ENCODE measurements at places on chromosomes 11 and 22.

DNA sequence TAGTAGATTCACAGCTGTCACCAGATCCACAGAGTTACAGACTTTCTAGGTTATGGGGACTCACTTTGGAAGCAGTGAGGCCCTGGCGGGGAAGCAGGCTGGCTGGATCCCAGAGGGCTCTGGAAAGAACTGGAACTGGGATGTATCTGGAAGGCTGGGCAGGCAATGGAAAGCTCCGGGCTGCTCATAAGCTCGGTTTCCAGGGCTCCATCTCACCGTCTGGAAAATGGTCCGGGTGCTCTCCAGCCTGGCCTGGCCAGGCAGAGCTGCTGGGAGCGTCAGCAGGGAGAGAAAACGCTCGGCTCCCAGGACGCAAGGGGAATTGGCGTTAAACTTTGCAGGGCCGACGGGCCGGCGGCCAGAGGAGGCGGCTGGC is 335 bp upstream of the SEZ6L start:
- H3K4me3 ChIP-seq = no peak overlapping the region
- DNase-seq = no peak
- H3K36me3 ChIP-seq = no peaks in the 10 kb centered on the region
- peaks cover 32% of the 10 kb centered on the region for H3K27me3 ChIP-seq
- H3K4me1 ChIP-seq = no peaks in the 10 kb centered on the region

DNA sequence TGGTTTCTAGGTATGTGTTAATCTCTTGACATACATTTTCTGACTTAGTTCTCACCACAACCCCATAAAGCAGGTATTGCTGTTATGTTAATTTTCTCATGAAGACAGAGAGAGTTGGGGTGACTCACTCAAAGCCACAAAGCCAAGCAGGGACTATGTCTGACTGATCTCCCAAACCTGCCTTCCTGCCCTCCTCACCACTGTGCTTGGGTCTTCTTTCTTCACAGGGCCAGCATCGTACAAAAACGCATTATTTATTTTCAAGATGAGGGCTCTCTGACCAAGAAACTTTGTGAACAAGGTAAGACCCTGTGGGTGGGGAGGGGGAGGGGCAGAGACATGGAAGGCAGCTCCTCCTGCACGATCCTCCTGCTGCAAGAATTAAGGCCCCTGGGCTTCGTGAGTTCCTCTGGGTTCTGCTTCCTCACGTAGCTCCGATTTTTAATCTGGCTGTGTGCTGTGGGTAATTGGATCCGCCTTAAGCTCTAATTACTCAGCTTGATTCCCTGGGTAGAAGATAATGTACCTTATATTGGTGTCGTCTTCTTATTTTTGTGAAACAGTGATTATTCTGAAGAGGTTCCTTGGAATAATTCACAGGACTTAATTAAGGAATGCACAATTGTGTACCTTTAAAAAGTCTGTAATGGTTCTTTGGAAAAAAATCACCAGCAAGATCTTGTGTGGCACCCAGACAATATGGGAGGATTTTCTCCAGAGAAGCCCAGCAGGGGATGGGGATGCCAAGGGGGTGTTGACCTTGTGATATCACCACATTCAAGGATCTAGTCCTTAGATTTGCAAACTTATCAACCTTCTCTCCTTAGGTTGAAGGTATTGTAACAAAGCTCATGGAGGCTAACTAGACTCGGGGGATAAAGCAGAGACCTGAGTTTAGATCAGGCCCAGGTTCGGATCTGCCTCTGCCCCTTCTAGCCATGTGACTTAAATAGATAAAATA is 112.9 kb downstream of the SPON1 start:
- DNase-seq = no peak
- H3K36me3 ChIP-seq = no peaks in the 10 kb centered on the region
- no peaks in the 10 kb centered on the region for H3K4me1 ChIP-seq
- H3K27me3 ChIP-seq = peaks cover 14% of the 10 kb centered on the region
- no peak overlapping the region for H3K4me3 ChIP-seq

- peak; percentile 19 for DNase-seq
- peaks cover 39% of the 10 kb centered on the region for H3K27me3 ChIP-seq
- H3K4me3 ChIP-seq = no peak overlapping the region
- peaks cover 12% of the 10 kb centered on the region for H3K4me1 ChIP-seq
Observed at GRCh38 chr22:44351685-44352377, 39.1 kb upstream of the SHISAL1 start.

DNA sequence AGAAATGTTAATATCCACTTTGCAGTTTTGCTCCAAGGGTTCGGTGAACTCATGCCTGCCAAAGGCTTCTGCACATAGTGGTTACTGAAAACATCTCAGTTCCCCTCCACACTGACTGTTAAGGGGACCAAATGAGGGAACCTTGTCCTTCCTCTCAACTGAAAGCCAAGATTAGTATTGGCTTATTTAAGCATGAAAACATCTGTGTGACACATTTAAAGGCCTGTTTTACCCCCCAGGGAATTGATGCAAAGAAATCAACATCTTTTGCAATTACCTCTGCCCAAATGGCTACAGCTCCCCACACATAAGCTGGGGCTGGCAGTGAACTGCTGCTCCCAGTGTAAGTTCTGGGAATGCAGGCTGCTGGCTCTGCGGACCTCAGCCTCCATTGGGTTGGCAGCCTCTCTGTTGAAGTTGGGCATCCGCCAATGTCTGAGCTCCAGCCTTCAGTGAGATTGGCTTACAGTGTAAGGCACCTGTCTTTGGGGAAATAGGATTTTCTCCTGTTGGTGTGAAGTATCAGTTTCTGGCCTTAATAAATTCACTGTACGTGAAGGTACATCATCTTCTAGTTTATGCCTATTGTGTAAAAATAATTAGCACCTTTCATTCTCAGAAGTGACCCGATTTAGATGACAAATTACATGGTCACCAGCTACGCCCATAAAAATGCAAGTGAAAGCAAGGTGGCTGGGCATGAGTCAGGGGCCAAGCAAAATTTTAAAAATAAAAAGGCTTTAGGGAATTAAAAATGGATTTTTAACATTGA is 213.4 kb upstream of the SYN3 start:
- no peak overlapping the region for H3K4me3 ChIP-seq
- H3K27ac ChIP-seq = no peak overlapping the region
- DNase-seq = no peak
- no peaks in the 10 kb centered on the region for H3K4me1 ChIP-seq
- H3K36me3 ChIP-seq = no peaks in the 10 kb centered on the region

DNA sequence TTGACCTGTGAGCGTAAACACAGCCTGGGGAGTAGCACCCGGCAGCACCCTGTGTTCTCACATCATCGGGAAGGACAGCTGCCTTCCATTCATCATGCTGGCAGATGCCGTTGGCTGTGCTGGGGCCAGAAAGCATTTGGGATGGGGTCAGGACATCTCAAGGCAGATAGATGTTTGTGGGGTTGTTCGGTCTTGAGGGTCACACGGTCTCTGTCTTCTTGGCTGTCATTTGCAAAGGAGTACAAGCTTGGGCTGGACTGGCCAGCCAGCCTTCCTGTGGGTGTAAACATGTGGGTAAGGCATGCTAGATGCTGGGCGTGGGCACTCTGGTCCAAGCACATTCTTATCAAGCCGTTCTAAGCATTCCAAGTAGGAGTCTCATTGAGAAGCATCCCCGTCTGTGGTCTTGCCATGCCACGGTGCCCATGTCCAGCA is 81.4 kb downstream of the TBC1D22A start:
- peaks cover 49% of the 10 kb centered on the region for H3K4me1 ChIP-seq
- H3K36me3 ChIP-seq = peaks cover 2% of the 10 kb centered on the region
- H3K27me3 ChIP-seq = no peaks in the 10 kb centered on the region
- no peak overlapping the region for H3K27ac ChIP-seq
- no peak overlapping the region for H3K4me3 ChIP-seq

GRCh38 chr11:3767536-3767935 is 29.8 kb downstream of the NUP98 start:
- no peaks in the 10 kb centered on the region for H3K4me1 ChIP-seq
- peaks cover 30% of the 10 kb centered on the region for H3K36me3 ChIP-seq
- no peak overlapping the region for H3K27ac ChIP-seq

- no peak overlapping the region for H3K27ac ChIP-seq
- no peak overlapping the region for H3K4me3 ChIP-seq
- H3K4me1 ChIP-seq = peaks cover 22% of the 10 kb centered on the region
Observed at GRCh38 chr11:119614222-119615002, 114.6 kb downstream of the NECTIN1 start.

GRCh38 chr11:92376146-92376599 is 151.6 kb downstream of the FAT3 start:
- H3K36me3 ChIP-seq = no peaks in the 10 kb centered on the region
- peaks cover 5% of the 10 kb centered on the region for H3K4me1 ChIP-seq
- no peaks in the 10 kb centered on the region for H3K27me3 ChIP-seq
- H3K27ac ChIP-seq = no peak overlapping the region

DNA sequence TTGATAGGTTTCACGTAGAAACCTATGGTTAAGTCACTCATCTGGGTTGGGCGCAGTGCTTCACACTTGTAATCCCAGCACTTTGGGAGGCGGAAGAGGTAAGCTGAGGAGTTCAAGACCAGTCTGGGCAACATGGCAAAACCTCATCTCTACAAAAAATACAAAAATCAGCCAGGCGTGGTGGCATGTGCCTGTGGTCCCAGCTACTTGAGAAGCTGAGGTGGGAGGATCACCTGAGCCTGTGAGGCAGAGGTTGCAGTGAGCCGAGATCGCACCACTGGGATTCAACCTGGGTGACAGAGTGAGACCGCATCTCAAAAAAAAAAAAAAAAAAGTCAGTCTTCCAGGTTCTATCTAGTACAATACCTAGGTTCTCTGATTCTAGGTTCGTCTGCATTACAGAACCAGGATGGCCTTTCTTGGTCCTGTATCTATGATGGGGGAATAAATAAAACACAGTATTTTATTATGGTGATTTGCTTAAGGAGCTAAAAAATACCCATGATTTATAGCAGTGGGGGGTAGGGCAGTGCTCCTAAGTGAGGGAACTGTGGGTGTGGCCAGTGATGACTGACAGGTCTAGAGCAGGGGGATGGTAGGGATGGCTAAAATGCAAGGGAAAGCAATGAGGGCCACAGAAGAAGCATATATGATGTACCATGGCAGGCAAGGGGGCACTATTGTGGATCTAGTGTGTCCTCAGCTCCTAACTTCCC is 65.5 kb upstream of the NUP160 start:
- H3K27me3 ChIP-seq = no peaks in the 10 kb centered on the region
- H3K4me3 ChIP-seq = no peak overlapping the region
- H3K27ac ChIP-seq = no peak overlapping the region
- no peak for DNase-seq

- peaks cover 23% of the 10 kb centered on the region for H3K4me1 ChIP-seq
- no peak for DNase-seq
- H3K27ac ChIP-seq = no peak overlapping the region
- H3K27me3 ChIP-seq = peaks cover 6% of the 10 kb centered on the region
- H3K36me3 ChIP-seq = no peaks in the 10 kb centered on the region
Observed at GRCh38 chr11:119373921-119374631, 7.4 kb downstream of the USP2 start.

- peak overlapping the region; percentile 36 for H3K27ac ChIP-seq
- H3K4me1 ChIP-seq = peaks cover 17% of the 10 kb centered on the region
- DNase-seq = no peak
Observed at GRCh38 chr22:43150731-43151206, 590 bp upstream of the TSPO start.

DNA sequence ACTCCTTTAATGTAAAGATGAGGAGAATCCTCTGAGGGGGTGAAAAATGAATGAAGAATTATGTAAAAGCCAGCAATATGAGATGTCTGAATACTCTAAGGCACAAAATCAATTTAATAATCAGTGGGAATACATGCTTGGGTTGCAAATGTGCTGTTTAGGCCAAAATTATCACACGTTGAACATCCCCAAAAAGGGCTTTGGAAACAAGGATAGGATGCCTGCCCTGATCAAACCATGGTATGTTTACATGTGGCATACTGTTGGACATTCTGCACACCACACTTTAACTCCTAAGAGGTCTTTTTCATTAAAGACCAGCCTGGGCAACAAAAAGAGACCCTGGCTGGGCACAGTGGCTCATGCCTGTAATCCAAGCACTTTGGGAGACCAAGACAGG is 26.3 kb downstream of the F2 start:
- no peak overlapping the region for H3K27ac ChIP-seq
- no peak for DNase-seq
- H3K4me3 ChIP-seq = no peak overlapping the region
- H3K36me3 ChIP-seq = peaks cover 56% of the 10 kb centered on the region
- H3K27me3 ChIP-seq = no peaks in the 10 kb centered on the region
- no peaks in the 10 kb centered on the region for H3K4me1 ChIP-seq

DNA sequence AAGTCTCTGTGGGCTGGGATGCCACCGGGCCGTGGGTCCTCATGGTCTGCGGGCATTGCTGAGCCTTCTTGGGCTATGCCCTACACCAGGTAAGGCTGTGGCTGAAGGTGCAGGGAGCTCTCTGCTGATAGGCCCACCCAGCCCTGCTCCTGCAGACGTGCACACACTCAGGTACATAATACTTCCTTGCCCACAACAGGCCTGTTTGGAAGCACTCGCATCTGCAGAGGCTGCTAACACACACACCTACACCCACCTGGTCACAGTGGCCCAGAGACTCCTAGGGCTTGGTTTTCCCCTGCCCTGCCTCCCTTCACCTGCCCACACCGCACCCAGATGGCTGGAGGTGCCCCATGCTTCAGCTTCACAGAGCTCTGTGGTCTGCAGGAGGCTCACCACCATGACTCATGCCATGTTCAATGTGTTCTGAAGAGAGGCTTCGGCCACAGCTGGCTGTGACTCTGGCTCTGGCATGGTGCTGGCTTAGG is 72.8 kb upstream of the KCNQ1OT1 start:
- no peak overlapping the region for H3K27ac ChIP-seq
- no peak overlapping the region for H3K4me3 ChIP-seq
- H3K36me3 ChIP-seq = no peaks in the 10 kb centered on the region
- DNase-seq = no peak

DNA sequence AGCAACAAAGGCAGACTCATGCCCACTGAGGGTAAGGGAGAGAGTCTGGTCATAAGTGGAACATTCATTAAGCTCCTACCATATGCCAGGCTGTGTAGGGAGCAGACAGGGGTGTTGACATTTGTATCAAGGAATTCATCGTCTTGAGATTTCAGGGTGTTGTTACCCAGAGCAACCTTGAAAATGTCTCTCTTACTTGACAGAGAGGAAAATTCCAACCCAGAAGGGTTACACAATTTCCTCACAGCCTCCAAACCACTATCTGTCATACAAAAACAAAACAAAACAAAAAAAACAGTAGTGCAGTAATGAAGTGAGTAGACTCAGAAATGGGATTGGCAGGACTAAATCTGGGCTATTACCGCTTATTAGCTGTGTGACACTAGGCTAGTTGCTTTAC is 113.2 kb downstream of the MIAT start:
- no peaks in the 10 kb centered on the region for H3K4me1 ChIP-seq
- no peak overlapping the region for H3K4me3 ChIP-seq
- H3K27ac ChIP-seq = no peak overlapping the region
- no peaks in the 10 kb centered on the region for H3K27me3 ChIP-seq
- DNase-seq = no peak
- H3K36me3 ChIP-seq = no peaks in the 10 kb centered on the region

DNA sequence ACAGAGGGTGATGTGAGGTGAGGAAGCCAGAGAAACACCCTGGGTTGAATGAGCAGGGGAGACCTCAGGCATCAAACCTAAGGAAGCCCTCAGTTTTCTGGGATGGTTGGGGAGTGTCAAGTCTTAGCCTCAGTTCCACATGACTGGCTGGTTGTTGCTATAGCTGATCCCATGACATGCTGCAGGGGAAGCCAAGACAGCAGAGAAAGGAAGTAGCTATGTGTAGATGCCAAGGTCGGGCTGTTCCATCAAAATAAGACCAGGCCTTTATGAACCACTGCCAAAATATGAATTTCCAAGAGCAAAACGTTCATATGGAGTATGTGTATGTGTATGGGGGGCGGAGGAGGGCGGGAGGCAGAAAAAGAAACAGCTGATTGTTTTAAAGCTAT is 11.6 kb downstream of the CD59 start:
- no peaks in the 10 kb centered on the region for H3K27me3 ChIP-seq
- H3K27ac ChIP-seq = peak overlapping the region; percentile 79
- peaks cover 59% of the 10 kb centered on the region for H3K4me1 ChIP-seq
- H3K36me3 ChIP-seq = peaks cover 12% of the 10 kb centered on the region
- DNase-seq = no peak
